ENCODE measurements at places on chromosomes 7 and 10.
A peak's percentile ranks its signal among the peaks of the same experiment; 100 is the strongest.

DNA sequence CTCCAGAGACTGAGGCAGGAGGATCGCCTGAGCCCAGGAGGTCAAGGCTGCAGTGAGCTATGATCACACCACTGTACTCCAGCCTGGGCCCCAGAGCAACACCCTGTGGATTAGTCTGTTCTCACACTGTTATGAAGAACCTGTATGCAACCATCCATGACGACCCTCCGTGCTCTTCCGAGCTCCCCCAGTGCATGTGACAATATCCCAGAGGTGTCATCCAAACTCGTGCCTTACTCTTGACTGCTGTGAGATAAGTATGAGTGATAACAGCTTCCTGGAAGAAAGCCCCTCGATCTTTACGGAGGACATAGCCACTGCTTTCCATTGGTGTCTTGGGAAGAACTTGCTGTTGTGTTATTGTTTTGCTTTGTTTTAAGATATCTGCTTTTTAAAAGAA lies 591.9 kb downstream of the GALNT17 start:
- no peaks in the 10 kb centered on the region for H3K36me3 ChIP-seq
- H3K4me3 ChIP-seq: no peak overlapping the region
- H3K27me3 ChIP-seq: no peaks in the 10 kb centered on the region
- no peak overlapping the region for H3K27ac ChIP-seq
- DNase-seq: no peak

- H3K27ac ChIP-seq: no peak overlapping the region
- DNase-seq: no peak
- H3K4me3 ChIP-seq: no peak overlapping the region
- H3K36me3 ChIP-seq: no peaks in the 10 kb centered on the region
- H3K27me3 ChIP-seq: peaks cover 9% of the 10 kb centered on the region
Measured at GRCh38 chr10:131652438-131653139, 248.2 kb upstream of the PPP2R2D start.

DNA sequence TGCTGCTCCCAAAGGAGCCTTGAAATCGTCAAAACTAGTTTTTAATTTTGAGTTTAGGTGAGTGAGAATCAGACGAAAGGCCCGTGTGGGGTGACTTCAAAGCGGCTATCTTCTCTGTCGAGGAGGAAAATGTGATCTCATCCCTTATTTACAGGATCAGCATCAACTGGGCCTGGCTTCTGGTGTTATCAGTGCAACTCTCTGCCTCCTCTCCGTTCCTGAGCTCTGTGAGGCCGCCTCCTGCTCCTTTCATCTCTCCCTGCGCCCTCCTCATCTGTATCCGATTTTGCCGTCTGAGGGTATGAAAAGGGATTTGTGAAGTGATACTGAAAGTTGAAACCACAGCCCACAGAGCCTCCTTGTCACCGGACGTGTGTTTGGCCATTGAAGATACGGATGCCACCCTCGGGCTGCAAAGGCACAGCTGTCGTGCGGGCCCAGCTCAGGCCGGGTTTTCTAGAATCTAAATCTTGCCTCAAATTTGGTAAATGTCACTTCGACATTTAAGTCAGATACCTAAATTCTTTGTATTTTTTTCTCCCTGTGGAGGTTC lies 408.7 kb upstream of the ADARB2 start:
- no peak overlapping the region for H3K27ac ChIP-seq
- no peaks in the 10 kb centered on the region for H3K36me3 ChIP-seq
- H3K27me3 ChIP-seq: no peaks in the 10 kb centered on the region
- no peak overlapping the region for H3K4me3 ChIP-seq
- H3K4me1 ChIP-seq: peaks cover 28% of the 10 kb centered on the region
- DNase-seq: peak; percentile 25

GRCh38 chr7:158468181-158468580 lies 119.4 kb downstream of the PTPRN2 start:
- no peak overlapping the region for H3K4me3 ChIP-seq
- peaks cover 38% of the 10 kb centered on the region for H3K4me1 ChIP-seq
- no peaks in the 10 kb centered on the region for H3K27me3 ChIP-seq
- peak; percentile 49 for DNase-seq
- H3K27ac ChIP-seq: no peak overlapping the region
- no peaks in the 10 kb centered on the region for H3K36me3 ChIP-seq

- H3K27ac ChIP-seq: no peak overlapping the region
- H3K36me3 ChIP-seq: peaks cover 3% of the 10 kb centered on the region
- peak; percentile 25 for DNase-seq
- no peaks in the 10 kb centered on the region for H3K27me3 ChIP-seq
Measured at GRCh38 chr10:128633864-128634540, 507.8 kb upstream of the MKI67 start.

All from neural progenitor cell (in vitro differentiated cells).